ENCODE measurements at places on chromosomes 6 and 20.

DNA sequence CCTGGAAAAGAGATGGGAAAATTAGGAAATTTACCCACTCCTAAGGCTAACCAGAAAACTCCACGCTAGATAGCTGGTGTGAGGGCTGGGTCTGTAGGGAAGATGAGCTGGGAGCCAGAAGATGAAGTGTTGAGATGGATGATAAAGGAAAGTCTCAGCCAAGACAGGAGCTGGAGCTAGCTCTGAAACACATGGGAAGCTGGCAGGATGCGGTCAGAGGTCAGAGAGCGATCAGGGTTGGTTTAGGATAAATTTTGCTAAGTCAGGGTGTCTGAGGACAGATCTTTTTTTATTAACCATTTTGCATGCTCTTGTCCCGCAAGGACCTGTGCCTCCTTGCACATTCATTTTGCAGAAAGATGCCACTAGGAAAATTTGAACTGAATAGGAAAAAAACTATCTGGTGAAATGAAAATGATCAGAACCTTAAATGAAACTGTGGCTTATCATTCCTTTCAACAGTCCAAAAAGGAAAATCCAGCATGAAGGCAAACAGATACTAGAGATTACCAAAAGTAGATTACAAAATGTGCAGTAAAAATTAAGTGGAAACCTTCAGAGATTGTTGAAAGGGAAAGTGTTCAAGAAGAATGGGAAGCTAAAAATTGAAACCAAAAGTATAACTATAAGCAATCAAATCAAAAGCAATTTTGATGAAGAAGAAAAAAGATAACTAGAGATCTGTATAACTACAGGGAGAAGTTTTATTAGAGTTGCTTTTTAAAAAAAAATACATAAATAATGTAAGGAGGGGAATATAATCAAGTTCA lies 10.7 kb upstream of the EDN1 start:
- no peak for DNase-seq

DNA sequence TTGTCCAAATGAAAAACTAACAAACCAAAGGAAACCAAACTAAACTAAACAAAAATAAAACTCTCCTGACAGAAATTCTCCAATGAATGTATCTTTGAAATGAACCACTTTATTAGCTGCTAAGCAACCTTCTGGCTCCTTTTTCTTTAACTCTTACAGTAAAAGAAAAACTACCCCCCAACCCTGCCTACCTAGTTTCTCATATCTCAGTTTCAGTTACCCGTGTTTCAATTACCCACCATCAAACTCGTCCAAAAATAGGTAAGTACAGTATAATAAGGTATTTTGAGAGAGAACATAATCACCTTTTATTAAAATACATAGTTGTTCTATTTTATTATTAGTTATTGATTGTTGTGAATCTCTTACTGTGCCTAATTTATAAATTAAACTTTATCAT lies 177.4 kb upstream of the THEMIS start:
- no peak for DNase-seq

- no peak for DNase-seq
These were observed 17.0 kb upstream of the TOP1 start for GRCh38 chr20:41011551-41012067.

DNA sequence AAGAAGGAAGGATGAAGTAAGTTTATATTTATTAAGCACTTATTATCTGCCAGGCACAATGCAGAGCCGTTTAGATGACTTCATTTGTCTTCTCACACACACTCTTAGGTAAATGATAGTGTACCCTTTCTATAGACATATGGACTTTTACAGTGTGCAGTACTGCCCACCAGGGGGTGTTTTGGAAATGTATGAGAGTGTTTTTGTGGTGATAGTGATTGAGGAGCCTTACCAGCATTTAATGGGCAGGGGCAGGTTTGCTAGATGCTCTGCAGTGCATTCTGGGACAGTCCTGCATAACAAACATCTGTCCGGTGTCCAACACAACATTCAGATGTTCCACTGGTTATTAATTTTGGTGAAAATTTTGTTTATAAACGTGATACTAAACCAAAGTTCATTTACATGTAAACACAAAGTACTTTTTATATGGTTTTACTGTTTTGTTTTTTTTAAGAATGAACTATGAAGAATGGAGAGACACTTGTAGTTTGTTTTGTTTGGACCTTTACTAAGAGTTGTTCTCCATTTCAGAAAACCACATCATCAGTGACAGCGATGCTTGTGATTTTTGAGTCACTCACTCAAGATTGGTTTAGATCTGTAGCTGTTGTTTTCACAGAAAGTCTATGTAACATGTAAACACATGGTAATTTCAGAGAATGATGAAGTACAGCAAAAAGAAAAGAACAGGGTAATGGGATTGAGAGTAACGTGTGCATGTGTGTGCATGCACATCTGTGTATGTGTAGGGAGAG lies 19.9 kb downstream of the KCNS1 start:
- DNase-seq: peak; percentile 34

DNA sequence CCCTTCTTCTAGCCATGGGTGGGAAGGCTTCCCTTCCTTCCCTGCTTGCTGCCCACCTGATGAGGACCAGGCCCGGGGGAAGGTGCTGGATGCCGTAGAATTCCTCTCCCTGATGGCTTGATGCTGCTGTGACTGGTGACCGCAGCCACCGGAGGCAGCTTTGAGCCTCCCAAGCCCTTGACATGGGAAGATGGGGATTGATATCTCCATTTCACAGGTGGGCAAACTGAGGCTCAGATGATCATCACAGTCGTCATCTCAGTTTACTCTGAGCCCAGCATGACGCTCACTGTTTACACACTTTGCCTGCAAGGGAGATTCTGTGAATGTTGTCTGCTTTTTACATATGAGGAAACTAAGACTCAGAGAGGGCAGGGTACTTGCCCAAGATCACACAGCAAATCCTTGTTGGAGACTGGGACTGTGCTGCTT lies 43.9 kb downstream of the SRC start:
- DNase-seq: no peak

GRCh38 chr20:46213946-46214823 lies 94.1 kb downstream of the CDH22 start:
- DNase-seq: no peak

GRCh38 chr20:45038745-45039474 lies 62.0 kb downstream of the KCNS1 start:
- DNase-seq: no peak

DNA sequence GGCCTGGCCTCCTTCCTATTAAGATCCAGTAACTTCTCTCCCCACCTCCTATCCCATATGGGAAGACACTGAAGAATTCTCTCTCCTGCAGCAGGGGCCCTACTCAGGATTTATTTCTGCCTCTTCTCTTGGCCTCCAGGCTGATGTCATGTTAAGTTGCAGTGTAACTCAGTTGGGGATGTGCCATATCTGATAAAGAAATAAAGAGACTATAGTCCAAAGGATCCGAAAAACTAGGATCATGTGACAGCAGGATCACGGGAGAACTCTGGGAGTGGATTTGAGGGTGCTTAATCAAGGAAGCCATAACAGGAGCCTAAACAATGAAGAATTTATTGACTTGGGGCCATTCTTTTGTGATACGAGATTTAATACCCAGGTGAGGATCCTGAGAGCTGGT lies 38.5 kb upstream of the TGM6 start:
- DNase-seq: no peak

DNA sequence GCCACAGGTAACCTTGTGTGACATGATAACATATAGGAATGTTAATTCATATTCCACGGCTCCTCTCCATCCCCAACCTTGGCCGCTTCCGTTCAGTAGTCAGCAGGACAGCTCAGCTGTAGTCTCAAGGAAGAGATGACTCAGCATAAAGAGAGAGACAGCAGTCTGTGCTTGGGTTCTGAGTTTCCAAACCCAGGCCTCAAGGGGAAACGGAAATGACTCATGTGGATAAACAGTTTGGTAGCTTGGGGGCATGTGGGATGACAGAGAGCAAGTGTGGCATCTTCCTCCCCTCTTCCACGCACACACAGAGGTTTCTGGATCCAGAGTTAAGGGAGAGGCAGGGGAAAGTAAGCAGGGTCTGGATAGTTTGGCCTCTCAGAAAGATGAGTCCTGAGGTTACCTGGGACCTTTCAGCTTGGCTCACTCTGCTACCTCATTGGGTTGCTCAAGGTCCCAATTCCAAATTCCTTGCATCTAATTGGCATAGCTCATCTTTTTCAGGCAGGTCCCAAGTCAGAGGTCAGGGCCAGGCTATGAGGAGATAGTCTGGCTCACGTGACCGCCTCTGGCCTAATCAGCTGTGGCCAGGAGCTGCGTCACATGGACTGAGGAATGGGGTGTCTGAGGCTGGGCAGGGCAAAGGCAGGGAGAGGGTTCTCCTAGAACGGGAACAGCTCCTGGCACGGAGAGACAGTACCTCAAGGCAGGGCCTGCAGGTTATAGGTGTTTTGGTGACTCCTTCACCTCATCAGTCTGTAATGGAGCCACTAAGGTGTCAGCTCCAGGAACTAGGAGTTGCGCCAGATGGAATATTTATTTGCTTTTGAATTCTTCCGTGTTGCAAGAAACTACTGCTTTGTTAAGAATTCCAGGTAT lies 36.5 kb upstream of the MLN start:
- no peak for DNase-seq

- DNase-seq: no peak
These were observed 37.8 kb downstream of the ZNF217 start for GRCh38 chr20:53555816-53556215.

DNA sequence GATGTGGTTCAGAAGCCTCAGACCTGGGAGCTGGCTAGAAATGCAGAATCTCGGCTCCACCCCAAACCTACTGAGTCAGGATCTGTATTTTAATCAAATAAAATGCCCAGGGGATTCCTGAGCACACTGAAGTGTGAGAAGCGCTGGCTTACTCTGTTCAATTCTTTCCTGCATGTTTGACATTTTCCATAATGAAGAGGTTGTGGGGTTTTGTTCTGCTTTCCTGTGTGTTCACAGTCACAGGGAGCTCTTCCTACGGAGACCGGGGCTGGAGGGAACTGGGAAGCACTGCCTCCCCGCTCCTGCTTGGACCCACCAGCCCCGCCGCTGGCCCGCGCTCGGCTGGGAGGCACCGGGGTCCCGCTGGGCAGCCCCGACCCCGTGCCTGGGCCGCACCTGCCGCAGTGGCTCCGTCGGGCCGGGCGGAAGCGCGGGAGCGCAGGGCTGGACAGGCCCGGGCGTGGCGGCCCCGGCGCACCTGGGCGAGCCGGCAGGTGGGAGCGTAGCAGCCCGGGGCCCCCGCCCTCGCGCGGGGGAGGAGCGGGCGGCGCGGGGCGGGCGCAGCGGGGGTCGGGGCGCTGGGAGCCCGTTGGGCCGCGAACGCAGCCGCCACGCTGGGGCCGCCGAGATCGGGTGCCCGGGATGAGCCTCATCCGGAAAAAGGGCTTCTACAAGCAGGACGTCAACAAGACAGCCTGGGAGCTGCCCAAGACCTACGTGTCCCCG lies at the start of gene MAPK13:
Gene MAPK13, plus strand, starts transcription at position 573 of the 726 bp plus-strand sequence. Its CDS starts 70 bp downstream, at position 643.
- DNase-seq: no peak

- no peak for DNase-seq
These were observed 117.4 kb upstream of the PRDM1 start for GRCh38 chr6:105968603-105969333.

GRCh38 chr6:106520711-106521401 lies 108.4 kb downstream of the RTN4IP1 start:
- no peak for DNase-seq

DNA sequence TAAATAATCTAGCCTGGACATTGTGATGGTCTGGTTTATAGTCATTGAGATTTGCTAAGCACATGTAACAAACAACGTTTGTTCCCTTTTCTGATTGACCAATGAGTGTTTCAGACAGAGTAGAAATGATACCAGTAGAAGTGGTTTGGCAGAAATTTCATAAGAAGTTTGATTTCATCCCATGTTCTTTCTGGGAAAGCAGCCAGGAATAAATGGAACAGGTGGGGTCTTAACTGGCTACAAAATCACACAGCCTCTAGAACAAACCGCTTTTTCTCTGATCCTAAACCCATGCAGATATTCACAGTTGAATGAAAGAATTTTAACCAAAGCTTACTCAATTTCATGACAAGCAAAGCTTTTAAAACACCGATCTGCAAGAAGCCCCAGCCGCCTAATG lies 227.5 kb downstream of the UST start:
- no peak for DNase-seq

- no peak for DNase-seq
These were observed 190.1 kb downstream of the SCP2D1 start for GRCh38 chr20:19003366-19004336.

GRCh38 chr6:24667378-24667803 lies 514 bp downstream of the ACOT13 start:
- no peak for DNase-seq

DNA sequence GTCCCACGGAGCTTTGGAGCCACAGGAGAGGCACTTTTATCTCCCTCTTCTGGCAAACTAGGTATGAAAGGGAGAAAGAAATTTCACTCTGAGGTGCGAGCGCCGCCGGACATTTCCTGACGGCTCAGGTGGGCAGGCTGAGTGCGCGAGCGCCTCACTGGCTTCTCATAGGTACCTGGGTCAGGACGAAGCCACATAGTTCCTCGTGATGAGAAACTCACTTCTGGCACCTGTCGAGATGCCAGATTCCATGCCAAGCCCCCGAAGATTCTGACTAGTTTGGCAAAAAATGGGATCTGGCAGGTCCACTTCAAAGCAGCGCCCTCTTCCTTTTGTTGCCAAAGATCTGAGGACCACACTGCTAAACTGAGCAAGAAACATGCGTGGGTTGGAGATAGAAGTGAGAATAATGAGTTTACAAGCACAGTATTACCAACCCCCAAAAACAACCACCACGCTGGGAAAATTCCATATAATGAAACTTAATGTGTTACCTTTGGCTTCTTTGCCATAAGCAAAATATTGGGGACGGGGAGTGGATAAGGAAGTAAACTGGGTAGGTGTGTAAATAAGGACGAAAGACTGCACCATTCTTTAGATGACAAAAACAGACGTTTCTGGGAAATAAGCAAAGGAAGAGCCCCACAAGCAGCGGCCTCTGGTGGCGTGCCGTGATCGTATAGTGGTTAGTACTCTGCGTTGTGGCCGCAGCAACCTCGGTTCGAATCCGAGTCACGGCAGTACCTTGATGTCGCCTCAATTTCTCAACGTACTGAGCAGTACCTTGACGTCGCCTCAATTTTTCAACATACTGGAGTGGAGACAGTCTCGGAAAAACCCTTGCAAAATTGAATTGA lies 89.8 kb upstream of the PRSS16 start:
- peak; percentile 67 for DNase-seq
